A172 (cell line): ENCODE measurements at places on chromosomes 7 and 10. TPM values are rescaled to one million over a fixed set of nuclear protein-coding genes. Genes with fewer than 3 reads are reported as not detected.

DNA sequence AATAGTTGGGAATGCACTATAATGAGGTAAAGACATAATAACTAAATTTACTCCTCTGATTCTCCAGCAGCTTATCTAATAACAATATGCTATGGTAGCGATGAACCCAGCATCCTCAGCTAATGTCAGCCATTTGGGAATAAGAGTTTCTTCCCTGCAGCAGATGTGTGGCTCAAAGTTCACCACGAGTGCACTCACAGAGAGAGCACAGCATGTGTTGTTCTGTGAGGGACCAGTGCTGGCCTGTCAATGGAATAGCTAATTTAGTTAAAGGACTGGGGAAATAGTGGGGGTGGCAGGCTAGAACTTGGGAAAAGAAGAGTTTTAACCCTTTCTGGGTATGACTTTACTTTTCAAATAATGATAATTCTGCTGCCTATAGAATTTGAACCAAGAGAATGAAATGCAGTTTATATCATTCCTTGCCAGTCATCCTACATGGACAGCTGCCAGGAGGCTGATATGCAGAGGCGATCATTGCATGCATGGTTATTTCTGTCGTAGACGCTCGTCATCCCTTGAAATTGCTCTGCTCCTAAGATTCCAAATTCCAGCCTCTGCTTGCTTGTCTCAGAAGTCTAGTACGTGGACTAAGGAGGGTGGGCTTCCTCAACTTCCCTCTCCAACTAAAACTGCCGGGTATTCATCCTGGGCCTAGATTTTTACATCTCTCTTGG, 355.6 kb downstream of the RNLS start:
- peak; percentile 32 for DNase-seq

DNA sequence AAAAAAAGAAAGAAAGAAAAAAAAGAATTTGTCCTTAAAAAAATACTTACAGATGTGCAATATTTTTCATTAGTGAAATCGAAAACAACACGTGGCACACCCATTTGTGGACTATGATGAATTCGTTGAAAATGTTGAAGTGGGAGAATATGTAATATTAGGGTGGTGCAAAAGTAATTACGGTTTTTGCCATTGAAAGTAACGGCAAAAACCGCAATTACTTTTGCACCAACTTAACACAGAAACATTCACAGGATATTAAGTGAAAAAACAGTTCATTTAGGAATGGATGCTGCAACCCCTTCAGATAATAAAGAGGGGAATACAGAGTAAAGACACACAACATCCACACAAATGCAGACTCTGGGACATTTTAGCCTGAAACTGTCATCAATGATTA, 96.0 kb downstream of the CALN1 start:
- DNase-seq, result no peak

- no peak for DNase-seq
These were observed 59.3 kb upstream of the VWC2 start for GRCh38 chr7:49714182-49714581.

DNA sequence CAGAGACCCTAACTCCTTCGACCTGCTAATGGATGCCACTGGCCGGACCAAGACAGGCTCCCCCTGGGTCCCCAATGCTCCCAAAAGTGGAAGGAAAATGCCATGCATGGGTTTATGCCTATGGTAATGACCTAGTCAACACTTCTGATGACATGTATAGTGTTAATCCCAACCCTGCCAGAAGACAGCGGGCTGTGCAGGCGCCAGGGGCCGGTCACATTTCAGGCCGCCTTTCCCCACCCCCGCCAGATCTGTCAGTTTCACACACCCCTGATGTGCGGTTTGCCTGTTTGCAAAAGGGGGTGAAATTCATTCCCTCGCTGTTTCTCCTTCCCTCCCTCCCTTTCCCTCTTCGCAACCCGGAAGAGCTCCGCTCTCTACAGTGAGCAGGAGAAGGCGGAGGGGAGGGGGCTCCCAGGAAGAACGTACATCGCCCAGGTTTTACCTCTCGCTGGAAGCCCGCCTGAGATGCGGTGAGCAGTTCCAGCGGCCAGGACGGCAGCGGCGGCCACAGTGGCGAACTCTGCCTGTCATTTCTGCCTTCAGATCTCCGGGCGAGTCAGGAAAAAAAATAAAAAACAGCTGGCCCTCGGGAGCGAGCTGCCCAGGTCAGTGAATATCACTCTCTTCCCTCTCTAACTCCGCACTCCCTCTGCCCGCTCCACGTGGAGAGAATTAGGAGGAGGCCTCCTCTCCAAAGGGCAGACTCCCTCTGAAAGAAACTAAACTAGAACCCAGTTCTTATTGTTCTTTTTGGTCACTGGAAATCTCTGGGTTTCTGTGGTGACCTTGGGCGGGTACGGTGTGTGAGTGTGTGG, 9.4 kb upstream of the GATA3 start:
- no peak for DNase-seq

- no peak for DNase-seq
These were observed 840.3 kb downstream of the CNTNAP2 start for GRCh38 chr7:146956853-146957252.

GRCh38 chr10:93680412-93681047, 21.9 kb downstream of the FRA10AC1 start:
- DNase-seq, result peak; percentile 71

GRCh38 chr7:17234030-17234397, 64.4 kb upstream of the AHR start:
- DNase-seq, result peak; percentile 39

- DNase-seq, result no peak
These were observed 400.7 kb downstream of the GATA3 start for GRCh38 chr10:8455181-8455580.

GRCh38 chr7:133861876-133862275, 265.3 kb upstream of the LRGUK start:
- no peak for DNase-seq

GRCh38 chr7:103714376-103714927, 268.4 kb upstream of the SLC26A5 start:
- no peak for DNase-seq

TMEM176B gene
- total RNA-seq, result not detected in 2 replicates
